Left colon (tissue), 2 donors: ENCODE measurements at places on chromosomes 3 and 15. TPM values are rescaled to one million over a fixed set of nuclear protein-coding genes. Genes with fewer than 3 reads are reported as not detected.
A peak's percentile ranks its signal among the peaks of the same experiment; 100 is the strongest.

DNA sequence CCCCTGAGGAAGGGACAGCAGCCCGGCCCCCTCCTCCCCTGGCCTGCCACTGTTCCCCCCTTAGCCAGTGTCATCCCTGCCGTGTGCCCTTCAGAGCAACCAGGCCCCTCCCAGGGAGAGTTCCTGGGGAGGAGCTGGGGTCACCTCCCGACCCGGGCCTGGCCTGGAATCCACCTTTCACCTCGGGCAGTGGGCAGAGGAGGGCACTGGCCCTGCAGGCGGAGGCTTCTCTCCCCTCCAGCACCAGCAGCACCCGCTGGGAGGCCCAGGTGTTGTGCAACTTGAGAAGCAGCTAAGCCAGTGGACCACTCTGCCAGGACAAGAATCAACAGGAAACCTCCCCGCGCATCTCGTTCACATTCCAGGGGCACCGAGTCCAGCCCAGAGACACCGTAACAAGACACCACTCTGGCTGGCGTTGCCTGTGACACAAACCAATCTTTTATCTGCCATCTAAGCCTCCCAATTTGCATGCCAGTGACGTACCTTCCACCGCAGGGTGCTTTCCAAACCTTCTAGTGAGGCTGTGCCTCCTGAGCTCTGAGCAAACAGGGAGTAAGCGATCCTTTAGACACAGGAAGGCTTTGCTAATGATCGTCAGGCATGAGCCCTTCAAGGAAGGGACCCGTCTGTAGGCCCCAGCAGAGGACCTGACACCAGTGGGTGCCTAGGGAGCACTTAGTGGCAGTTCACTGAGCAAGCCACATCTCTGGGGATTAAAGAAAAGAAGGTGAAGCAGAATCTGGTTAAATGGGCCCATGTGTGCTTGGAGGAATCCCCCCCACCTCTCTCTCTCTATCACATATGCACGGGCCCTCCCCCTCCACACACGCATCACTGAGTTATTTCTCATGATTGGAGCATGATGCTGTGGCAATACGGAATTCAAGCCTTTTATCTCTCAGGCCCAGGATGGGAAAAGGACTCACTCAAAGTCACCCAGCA, 98.9 kb upstream of the TLE3 start:
- peak; percentile 39 for DNase-seq

DNA sequence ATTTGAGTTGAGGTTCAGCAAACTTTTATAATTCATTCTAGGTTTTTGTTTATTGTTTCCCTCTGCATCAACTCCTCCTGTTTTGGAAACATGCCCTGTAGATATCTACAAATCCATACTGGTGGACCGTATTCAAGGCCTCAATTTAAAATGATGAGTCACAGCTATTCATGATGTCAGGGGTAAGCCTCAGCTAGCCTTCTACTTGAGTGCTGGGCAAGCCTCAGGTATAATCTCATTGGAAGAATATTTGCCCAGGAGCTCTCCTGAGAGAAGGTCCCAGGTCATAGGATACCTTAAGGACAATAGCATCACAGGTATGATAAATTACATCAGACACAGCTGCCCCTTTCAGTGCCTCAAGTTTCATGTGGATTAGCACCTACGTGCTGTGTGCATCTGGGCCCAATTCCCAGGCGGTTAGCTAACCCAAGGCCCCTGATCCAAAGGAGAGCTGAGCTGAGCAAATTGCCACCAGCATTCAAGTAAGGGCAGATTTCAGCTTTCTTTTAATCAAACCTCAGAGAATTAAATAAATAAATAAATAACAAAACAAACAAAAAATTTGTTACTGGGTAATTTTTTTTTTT, 87.5 kb downstream of the KCNMB2 start:
- DNase-seq, result no peak

GRCh38 chr15:100180921-100181320, 160.9 kb downstream of the ADAMTS17 start:
- DNase-seq, result no peak

DNA sequence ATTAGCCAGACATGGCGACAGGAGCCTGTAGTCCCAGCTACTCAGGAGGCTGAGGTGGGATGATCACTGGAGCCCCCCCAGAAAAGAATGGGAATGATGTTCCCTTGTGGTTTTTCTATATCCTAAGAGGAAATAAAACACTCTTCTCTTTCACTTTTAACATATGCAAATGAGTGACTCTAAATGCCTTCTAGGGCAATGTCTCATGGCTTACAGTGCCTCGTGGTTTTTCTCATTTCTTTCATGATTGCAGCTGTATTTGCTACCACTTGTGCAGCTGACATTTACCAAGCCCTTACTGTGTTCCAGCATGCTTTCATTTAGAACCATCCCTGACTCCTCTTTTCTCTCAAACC, 26.4 kb downstream of the STOML1 start:
- DNase-seq, result no peak

GRCh38 chr3:179731544-179731943, 78.7 kb downstream of the USP13 start:
- no peak for DNase-seq

- peak; percentile 71 for DNase-seq
These were observed 443 bp upstream of the NR2F2 start for GRCh38 chr15:96330064-96330449.

DNA sequence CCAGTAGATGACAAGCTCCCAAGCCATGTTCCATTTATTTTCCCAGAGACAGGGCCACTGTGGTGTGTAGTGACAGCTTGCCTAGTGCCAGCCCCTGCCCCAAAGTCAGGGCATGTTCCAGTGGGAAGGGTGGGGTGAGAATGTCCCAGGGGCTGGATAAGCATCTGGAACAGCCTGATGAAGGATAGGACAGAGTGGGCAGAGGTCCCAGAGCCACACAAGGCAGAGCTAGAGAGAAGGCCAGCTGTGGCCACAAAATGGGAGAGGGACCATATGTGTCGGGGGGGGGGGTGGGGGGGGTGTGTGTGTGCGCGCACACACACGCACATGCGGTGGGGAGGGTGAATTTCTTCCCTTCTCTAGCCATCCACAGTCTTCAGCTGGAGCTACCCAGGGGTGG, 27.0 kb upstream of the TSPAN3 start:
- no peak for DNase-seq

DNA sequence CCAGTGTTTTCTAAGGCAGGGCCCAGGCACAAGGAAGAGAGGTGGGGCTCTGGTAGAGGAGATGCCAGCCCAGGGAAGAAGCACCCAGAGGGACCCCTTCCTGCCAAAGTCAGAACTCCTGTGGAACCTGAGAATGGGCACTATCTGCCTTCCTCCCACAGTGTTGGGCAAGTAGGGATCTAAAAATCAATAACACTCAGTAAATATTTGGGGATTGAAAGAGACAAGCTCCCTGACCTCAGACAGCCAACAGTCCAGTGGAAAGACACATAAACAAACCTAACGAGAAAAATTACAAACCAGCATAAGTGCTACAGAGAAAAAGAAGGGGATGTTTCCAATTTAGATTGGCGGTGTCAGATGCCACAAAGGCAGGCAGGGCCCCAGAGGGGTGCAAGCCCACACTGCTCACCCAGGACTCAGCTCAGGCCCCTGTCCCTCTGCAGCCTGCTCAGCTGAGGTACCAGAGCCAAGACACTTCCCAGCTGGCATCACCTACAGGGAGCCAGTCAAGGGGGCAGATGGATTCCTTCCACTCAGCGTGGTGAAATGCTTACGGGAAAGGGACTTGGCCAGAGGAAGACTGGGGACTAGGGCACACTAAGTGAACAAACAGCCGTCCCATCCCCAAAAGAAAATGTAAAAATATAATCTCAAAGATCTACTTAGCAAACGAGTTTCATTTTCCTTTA, 15.9 kb downstream of the ADCY5 start:
- no peak for DNase-seq

DNA sequence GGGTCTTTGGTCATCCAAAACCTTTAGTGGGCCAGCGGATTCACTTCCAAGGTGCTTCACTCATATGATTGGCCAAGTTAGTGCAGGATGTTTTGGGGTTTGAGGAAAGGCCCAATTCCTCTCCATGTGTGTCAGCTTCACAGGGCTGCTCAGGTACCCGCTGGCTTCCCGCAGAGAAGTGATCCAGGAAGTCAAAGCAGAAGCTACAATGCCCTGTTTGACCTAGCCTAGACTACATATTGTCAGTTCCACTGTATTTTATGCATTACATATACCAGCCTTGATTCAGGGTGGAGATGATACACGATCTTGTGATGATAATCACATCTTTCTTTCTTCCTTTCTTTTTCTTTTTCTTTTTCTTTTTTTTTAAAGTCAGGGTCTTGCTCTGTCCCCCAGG, 32.1 kb downstream of the PDE8A start:
- DNase-seq, result no peak

GRCh38 chr3:8979262-8979661, 16.0 kb upstream of the RAD18 start:
- no peak for DNase-seq

GRCh38 chr3:108779496-108779895, 22.3 kb upstream of the RETNLB start:
- DNase-seq, result no peak

DNA sequence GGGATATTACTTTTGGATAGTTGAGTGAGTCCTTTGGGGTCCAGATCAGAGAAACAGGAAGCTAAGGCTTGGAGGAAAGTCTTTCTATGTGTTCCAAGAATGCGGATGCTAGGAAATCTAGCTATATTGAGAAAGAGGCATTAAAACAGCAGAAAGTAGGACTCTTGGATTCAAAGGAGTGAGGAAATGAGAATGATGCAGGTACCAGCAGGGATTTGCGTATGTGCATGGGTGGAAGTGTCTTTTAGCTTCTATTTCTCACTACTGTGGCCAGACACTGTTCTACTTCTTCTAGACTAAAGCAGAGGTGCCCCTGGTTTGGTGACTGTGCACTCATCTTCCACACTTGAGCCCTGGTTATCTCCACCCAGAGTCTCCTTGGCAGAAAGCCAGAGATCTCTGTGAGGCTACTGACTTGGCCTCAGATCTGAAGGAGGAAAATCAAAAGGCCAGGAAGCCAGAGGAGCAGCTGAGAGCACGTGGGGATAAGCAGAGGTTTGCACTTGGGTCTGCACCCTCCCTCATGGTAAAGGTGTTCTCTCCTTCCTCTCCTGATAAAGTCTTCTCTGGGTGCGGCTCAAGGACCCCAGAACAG, 44.3 kb downstream of the ATP2B2 start:
- no peak for DNase-seq

DNA sequence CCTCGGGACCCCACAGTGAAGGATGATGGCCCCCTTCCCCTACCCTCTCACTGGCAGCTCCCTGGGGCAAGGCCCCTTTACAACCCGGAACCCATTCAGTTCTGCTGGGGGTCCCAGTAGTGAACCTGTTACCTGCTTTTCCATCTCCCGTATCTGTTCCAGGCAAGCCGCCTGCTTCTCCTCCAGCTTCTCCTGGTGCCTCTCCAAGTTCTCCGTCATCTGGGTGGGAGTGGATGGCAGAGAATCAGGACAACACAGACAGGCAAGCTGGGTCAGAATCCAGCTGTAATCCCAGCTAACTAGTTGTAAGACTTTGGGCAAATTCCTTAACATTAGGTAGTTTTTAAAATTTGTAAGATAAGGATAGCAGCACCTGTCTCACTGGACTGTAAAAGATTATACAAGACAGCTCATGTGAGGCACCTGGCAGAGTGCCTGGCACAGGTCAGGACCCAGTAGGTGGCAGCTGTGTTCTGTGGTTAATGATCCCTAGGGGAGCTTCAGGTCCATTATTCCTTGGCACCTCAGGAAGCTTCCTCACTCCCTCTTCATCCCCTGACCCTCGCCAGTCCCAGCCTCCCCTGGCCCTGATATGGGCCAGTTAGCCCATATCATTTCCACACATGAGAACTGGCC, 6.4 kb upstream of the ANKRD63 start:
- DNase-seq, result peak; percentile 87

DNA sequence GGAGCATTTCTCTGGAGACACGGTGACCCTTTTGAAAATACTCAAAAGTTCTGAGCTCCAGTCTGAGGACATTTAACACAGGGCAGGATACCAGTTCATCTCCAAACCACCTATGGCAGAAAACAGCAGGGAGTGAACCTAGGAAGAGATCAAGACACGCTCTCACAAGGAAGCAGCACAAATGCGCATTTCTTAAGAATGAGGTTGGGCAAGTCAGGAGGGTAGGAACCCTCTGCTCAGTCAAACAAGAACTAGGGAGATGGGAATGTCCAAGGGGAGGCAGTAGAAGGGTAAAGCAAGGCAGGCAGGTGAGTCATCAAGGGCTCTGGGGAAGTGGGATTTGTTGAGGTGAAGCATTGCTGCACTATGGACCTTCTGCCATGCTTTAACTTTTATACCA, 60.3 kb upstream of the PSMD6 start:
- no peak for DNase-seq

- no peak for DNase-seq
These were observed 290.2 kb upstream of the KCNMB2 start for GRCh38 chr3:178246004-178246403.

GRCh38 chr3:122390665-122391064, 6.7 kb downstream of the FAM162A start:
- DNase-seq, result no peak

- no peak for DNase-seq
These were observed 20.2 kb upstream of the CPOX start for GRCh38 chr3:98613616-98614015.

DNA sequence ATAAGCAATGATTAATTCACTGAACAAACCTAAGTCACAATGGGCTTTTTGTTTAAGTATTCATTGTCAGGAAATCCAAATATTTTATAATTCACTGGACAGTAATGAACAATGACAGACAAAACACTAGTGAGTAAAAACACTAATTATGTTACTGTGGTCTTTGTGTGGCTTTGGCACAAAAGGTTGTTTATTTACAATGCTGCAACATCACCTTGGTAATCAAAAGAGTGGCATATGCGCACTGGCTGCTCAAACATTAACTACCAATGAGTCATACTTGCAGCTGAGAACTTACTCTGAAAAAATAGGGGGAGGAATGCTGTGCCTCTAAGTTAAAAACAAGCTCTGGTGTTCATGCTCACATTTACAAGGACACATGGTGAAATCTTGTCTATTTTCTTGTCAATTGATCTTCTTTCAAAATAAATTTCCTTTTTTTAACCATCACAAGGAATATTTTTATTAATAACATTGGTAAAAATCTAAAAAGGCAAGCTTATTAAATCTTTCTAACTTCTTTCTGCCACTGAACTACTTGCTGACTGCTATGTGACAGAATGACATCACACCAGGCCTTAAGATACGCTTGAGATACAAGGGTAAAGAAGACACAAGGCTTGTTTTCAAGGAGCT, 85.2 kb upstream of the PPIB start:
- DNase-seq, result no peak

The ESYT3 gene
- total RNA-seq, result 1.7 TPM

The CGNL1 gene
- 2.8 TPM for total RNA-seq

The PLSCR2 gene
- total RNA-seq, result 0.70 TPM

The KLHL40 gene
- total RNA-seq, result not detected

The SNTN gene
- not detected for total RNA-seq

The CFAP100 gene
- total RNA-seq, result not detected
